H4 (cell line): ENCODE measurements at places on chromosomes 1 and 21. TPM values are rescaled to one million over a fixed set of nuclear protein-coding genes. Genes with fewer than 3 reads are reported as not detected.

The CNR2 gene
- not detected in 2 replicates for total RNA-seq

The FOXD2 gene
- 0.52 and 1.5 TPM in 2 replicates for total RNA-seq

The OR2AJ1 gene
- total RNA-seq, result not detected in 2 replicates

The E2F2 gene
- total RNA-seq, result 4.4 and 5.2 TPM in 2 replicates

The NR5A2 gene
- total RNA-seq, result 0.06 TPM in 2 replicates

The UBE4B gene
- 23.6 and 32.4 TPM in 2 replicates for total RNA-seq

The ASTN1 gene
- total RNA-seq, result 0.43 and 0.85 TPM in 2 replicates

The AVPR1B gene
- total RNA-seq, result not detected in 2 replicates

The PIK3R3 gene
- total RNA-seq, result 14.9 and 16.4 TPM in 2 replicates

DNA sequence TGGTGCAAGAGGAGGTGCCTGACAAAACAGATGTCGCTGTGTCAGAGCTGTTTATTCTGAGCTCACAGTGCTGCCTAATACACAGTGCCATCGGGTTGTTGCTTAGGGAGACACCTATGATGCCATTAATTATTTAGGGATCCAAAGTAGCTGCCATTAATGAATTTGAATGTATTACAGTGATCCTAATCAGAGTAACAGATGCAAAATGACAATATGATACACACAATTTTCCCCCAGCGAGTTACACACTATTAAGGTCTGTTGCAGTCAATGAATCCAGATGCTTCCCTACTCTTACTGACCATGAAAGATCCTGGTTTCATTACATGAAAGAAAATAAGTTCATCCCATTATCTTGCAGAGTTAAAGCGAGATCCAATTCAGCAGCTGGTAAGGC lies 91.3 kb downstream of the RWDD3 start:
- DNase-seq, result no peak

DNA sequence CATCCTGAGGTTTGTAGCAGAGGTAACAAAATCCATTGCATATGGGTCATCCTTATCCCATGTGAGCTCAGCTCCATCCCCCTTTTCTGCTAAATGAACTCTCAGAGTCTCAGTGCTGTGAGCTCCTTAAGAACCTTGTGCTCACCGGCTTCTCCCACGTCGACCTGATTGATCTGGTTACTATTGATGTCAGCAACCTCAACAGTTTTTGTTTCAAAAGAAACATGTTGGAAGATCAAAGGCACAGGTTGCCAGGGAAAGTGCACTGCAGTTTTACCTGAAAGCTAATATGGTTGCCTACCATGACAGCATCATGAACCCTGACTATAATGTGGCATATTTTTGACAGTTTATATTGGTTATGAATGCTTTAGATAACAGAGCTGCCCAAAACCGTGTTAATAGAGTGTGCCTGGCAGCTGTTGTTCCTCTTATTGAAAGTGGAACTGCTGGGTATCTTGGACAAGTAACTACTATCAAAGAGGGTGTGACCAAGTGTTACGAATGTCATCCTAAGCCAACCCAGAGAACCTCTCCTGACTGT lies 131.4 kb downstream of the HS2ST1 start:
- no peak for DNase-seq

- no peak for DNase-seq
These were observed 81.9 kb upstream of the GREM2 start for GRCh38 chr1:240693844-240694243.

GRCh38 chr1:1832820-1833219 lies 54.5 kb upstream of the NADK start:
- no peak for DNase-seq

- DNase-seq, result no peak
These were observed 17.5 kb upstream of the C1orf105 start for GRCh38 chr1:172402878-172403569.

DNA sequence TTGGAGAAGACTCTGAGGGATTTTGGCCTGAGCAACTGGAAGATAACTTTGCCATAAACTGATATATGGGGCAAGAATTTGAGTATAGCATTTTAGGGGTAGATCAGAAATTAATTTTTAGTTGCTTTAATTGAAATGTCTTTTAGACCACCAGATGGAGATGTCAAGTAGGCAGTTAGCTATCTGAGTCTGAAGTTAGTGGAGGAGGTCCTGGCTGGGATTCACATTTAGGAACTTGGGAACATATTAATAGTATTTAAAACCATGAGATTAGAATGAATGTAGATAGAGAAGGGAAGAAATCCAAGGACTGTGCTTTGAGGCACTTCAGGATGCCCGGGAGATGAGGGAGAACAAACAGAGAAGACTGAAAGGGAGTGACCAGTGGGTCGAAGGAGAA lies 32.6 kb downstream of the SLC44A3 start:
- DNase-seq, result no peak

- no peak for DNase-seq
These were observed 223.7 kb upstream of the ADAMTS5 start for GRCh38 chr21:27190601-27191000.

- DNase-seq, result no peak
These were observed 47.8 kb downstream of the CEP350 start for GRCh38 chr1:180002437-180002836.

DNA sequence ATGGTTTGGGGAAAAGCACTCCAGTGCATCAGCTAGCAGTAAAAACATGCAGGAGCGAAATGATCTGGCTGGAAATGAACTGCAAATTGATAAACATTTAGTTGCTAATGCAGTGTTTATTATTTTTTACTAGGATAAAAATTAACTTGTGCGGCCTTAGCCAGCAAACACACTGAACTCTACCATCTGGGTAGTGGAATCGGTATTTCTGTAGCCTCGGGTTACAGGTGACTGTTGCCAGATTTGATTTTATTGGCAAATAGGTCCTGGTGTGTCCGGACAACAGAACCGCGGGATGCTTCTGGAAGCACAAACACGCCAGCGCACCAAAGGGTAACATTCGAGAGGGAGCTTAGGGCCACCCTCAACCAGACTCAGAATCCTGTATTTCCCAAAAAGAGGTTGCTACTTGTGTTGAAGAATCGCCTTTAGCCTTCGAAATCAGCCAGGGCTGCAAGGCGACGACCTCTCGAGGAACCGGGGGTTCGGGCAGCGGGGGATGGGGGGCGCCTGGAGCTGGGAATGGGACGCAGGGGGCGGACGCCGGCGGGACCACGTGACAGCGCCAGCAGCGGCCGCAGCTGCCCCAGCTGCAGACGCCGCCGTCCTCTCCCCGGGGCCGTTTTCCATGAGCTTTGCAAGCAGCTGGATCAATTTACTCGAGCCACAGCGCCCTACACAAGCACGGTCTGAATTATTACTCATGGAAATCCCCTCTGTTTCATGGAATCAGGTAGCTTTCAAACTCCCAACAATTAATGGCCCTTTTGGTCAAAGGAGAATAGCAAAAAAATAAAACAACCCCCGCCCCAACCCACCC lies 158.8 kb downstream of the TOMM20 start:
- DNase-seq, result peak; percentile 81

DNA sequence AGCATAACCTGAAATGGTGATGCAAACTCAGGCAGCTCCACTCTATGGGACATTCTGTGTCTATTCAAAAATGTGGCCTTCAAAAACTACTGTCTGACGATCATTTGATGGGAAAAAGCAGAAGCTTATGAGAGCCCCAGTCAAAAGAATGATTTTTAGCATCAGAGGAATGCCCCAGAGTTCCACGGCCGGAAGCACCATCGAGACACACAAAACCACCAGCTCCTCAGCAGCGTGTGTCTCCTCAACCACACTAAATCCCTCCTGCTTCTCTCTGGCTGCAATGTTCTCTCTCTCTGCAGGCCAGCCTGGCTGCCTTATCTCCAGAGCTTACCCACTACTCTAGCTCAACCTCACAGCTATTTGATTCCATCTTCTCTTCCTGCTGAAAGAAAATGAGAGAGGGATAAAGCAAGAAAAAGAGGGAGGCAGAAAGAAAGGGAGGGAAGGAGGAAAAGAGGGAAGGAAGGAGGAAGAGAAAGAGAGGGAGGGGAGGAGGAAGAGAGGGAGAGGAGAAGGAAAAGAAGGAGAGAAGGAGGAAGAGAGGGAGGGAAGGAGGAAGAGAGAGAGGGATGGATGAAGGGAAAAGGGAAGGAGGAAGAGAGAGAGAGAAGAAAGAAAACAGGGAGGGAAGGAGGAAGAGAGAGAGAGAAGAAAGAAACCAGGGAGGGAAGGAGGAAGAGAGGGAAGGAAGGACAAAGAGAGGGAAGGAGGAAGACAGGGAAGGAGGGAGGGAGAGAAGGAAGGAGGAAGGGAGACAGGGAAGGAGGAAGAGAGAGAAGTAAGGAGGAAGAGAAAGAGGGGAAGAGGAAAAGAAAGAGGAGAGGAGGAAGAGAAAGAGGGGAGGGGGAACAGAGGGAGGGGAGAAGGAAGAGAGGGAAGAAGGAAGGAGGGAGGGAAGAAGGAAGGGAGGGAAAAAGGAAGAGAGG lies 33.5 kb upstream of the LAPTM5 start:
- DNase-seq, result no peak

GRCh38 chr1:201264072-201264471 lies 19.2 kb upstream of the PKP1 start:
- no peak for DNase-seq

DNA sequence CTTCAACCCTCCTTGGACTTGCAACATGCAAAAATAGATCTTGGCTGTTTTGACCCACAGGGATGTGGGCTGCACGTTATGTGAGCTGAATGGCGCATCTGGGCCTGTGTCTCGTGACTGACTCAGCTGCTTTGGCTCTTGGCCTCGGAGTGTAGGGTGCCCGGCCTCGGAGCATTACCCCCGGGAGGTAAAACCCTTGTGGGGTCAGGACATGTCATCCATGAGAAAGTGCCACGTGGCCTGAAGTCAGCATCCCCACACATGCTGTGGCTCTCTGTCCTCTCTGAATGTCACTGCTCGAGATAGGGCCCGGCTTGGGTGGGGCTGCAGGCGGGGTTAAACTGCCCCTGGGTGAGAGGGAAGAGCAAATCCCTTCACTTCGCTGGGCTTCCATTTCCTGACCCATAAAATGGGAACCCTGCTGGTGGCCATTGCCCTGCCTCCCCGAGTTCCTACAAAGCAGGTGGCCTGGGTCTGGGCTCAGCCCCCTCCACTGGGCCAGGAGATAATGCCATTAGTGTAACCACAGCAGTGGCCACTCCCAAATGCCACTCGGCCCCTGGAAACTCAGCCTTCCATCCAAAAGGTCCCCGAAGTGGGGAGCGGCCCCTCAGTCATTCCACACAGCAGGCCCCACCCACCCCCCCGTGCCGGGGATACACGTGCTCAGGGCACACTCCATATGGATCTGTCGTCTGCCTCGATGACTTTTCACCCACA lies 22.8 kb upstream of the TSPEAR start:
- no peak for DNase-seq

DNA sequence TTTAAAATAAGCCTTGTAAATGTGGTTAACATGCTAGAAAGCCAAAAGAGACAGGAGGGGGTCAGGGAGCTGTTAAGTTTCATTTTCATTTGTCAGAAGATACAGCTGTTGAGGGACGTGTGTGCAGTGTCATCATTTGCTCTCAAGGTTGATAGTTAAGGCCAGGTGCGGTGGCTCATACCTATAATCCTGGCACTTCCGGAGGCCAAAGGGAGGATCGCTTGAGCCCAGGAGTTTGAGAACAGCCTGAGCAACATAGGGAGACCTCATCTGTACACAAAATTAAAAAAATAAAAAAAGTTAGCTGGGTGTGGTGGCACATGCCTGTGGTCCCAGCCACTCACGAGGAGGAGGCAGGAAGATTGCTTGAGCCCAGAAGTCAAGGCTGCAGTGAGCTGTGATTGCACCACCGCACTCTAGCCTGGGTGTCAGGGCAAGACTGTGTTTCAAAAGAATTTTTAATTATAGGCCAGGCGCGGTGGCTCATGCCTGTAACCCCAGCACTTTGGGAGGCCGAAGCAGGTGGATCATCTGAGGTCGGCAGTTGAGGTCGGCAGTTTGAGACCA lies 22.7 kb downstream of the ZBTB8OS start:
- no peak for DNase-seq

GRCh38 chr1:57089855-57090254 lies 124.0 kb upstream of the C8B start:
- DNase-seq, result no peak

DNA sequence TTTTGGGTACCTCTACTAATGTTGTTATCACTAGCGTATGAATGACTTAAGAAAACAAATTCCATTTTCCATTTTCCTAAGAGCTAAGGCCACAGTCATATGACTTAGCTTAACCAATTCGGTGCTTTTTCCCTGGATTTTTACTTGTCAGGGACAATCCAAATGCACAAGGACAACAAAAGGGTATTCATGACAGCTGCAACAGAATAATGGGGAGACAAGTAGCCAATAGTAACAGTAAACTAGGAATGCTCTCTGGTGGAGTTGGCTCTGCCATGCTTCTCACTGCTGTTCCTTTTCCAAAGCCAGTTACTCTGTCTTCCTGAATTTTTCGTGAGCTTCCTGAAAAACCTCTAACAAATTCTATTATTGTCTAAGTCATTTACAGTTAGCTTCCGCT lies 52.9 kb downstream of the LRRIQ3 start:
- no peak for DNase-seq

DNA sequence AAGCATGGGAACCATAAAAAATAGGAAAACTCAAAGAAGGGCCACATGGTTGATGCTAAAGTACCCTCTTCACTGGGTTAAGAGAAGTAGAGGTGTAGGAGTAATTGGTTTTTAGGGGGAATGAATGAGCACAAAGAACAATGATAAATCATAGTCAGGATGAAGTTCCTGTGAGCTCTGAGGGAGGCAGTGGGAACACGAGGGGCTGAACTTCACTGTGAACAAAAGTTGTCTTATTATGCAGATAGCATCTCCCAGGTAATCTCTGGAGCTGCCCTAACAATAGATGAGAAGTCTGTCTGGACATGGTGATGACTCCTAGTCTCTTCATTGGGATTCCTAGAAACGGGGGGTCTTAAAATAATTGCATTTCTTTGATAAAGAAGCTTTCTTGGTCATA lies 127.9 kb downstream of the DNM3 start:
- DNase-seq, result no peak

GRCh38 chr1:107359472-107360241 lies 218.8 kb downstream of the NTNG1 start:
- DNase-seq, result no peak

- DNase-seq, result no peak
These were observed 3.0 kb downstream of the TP53BP2 start for GRCh38 chr1:223842784-223843183.

- DNase-seq, result no peak
These were observed 41.1 kb downstream of the ADGRL2 start for GRCh38 chr1:81841795-81842194.

DNA sequence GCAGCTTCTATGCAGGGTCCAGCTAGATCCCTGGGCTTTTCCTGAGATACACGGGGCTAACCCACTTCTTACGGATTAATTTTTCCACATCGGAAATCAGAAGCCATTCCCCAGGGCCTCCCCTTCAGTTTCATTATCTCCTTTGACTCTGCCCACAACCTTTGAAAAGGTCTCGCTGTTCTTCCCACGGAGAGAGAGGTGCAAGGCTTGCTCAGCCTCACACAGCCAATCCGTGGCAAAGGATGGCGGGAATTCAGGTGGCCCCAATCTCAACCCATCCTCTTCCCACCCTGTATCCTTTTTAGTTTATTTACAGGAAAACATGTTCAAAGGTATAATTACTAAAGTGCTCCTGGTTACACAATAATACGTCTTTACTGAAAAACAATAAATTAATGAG lies 702 bp upstream of the MAPKAPK2 start:
- DNase-seq, result no peak

GRCh38 chr1:225772848-225773247 lies 4.8 kb upstream of the SRP9 start:
- DNase-seq, result no peak

GRCh38 chr1:214043167-214043566 lies 55.4 kb downstream of the PROX1 start:
- DNase-seq, result no peak

- no peak for DNase-seq
These were observed 45.5 kb downstream of the PRDM15 start for GRCh38 chr21:41833497-41834115.

GRCh38 chr1:215045698-215046308 lies 36.7 kb upstream of the KCNK2 start:
- no peak for DNase-seq
